Kasumi-1 (cell line): ENCODE measurements at places on chromosomes 12 and 14.

DNA sequence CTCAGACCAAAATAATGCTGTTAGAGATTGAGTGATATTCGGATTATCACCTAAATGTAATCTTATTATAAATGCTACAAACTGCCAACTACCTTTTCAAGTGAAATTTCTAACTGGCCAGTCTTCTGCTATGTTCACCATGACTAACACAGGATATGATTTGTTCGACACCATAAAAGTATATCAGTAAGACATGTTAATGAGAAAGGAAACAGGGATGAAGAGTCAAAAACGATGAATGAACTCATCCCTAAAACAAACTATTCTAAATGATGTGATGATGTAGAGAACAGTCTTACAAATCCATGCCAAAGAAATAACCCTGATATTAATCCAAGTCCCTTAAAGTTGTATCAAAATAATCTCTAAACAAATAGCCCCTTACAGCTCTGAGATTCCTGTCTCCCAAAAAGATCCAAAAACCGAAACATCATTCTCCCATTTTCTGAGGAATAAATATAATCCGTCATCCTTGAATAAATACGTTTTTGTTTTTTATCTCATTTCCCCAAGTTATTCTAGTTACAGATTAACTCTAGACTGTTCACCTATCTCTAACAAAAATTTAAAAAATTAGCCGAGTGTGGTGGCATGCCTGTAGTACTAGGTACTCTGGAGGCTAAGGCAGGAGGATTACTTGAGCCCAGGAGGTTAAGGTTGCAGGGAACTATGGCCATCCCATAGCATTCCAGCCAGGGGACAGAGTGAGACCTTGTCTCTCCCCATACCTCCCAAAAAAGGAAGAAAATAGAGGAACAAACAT, 9.1 kb downstream of the SCAF11 start:
- DNase-seq: no peak

- no peak for DNase-seq
Measured at GRCh38 chr14:60221457-60221856, 27.6 kb upstream of the PPM1A start.

DNA sequence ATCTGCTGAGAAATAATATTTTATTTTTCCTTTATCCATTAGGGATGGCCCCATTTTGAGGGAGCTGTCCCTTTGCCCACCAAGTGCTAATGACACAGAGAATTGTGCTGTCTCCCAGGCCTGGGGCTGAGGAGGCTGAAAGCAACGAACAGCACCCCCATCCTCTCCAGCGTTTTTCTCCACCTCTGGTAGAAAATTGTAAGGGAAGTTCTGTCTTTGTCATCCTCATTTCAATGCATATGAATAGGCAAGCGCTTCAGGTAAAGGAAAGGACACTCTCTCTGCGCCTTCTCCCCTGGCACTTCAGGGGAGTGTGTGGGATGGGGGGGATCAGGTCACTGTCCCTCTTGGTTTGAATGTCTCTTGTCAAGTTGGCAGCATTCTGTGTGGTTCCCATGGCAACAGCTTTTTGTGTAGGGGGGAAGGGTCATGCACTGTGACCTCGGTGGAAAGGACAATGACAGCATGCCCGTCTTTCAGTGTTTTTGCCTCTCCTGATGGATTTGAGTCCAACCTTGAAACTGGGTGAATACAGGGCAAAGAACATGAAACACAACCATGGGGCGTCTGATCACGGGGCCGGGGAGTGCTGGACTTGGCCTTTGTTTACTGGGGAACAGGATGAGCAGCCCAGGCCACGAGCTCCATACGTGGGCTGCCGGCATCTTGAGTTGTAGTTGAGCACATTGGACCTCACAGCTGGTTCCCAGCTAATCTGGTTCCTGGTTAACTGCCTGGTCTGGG, 230.2 kb downstream of the VRK1 start:
- no peak for DNase-seq

DNA sequence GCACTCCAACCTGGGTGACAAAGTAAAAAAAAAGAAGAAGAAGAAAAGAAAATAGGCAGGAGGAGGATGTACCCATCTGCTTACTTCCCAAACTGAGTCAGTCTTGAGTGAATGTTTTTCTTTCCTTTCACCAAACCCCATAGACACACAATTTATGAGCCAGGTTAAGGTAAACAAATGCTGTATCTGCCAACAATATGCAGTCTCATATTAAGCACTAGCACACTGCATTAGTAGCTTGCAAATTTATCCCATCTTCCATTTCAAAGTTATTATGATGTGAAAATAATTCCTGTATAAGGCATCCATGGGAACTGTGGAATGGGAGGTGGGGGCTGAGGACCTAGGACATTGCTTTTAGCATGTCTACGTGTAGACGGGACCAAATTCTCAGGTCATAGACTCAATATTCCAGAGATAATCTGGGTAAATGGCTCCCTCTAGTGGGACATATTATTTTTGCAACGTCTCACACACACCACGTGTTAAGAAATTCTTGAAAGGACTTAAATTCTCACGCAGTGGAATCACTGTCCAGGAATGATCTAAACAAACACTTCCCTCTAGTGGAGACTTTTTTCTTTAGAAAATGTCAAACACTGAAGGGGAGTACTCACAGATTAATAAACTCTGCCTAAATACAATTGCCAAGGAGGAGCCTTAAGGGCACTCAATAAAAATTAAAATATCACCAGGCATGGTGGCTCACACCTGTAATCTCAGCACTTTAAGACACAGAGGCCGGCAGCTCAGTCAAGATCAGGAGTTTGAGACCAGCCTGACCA, 17.1 kb upstream of the OR10P1 start:
- peak; percentile 86 for DNase-seq

GRCh38 chr14:56224229-56224628, 106.0 kb downstream of the PELI2 start:
- DNase-seq: no peak

- DNase-seq: no peak
Measured at GRCh38 chr12:96236221-96236822, 42.1 kb downstream of the ELK3 start.

GRCh38 chr14:103450416-103450815, 65.2 kb downstream of the MARK3 start:
- DNase-seq: no peak

GRCh38 chr12:96237035-96237434, 42.9 kb downstream of the ELK3 start:
- DNase-seq: no peak

- no peak for DNase-seq
Measured at GRCh38 chr12:42070036-42070435, 74.6 kb downstream of the GXYLT1 start.

GRCh38 chr12:23361971-23362370, 587.5 kb downstream of the SOX5 start:
- DNase-seq: no peak

DNA sequence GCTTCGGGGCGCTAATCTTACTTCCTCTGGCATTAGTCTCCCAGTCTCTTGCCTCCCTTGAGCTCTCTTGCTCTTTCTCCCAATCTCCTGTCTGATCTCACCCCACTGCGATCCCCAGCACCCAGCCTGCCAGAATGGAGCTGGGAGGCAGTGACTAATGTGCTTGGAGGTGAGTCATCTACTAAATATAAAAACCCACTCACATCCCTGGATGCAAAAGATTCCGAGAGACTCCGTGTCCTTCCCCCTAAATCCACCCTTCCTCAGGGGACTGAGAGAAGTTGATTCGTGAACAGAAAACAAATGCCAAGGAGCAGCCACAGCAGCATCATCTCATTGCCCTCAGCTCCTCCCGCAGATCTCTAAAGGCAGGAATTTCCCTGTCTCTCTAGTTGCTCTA, 45.7 kb upstream of the KCNA5 start:
- no peak for DNase-seq

DNA sequence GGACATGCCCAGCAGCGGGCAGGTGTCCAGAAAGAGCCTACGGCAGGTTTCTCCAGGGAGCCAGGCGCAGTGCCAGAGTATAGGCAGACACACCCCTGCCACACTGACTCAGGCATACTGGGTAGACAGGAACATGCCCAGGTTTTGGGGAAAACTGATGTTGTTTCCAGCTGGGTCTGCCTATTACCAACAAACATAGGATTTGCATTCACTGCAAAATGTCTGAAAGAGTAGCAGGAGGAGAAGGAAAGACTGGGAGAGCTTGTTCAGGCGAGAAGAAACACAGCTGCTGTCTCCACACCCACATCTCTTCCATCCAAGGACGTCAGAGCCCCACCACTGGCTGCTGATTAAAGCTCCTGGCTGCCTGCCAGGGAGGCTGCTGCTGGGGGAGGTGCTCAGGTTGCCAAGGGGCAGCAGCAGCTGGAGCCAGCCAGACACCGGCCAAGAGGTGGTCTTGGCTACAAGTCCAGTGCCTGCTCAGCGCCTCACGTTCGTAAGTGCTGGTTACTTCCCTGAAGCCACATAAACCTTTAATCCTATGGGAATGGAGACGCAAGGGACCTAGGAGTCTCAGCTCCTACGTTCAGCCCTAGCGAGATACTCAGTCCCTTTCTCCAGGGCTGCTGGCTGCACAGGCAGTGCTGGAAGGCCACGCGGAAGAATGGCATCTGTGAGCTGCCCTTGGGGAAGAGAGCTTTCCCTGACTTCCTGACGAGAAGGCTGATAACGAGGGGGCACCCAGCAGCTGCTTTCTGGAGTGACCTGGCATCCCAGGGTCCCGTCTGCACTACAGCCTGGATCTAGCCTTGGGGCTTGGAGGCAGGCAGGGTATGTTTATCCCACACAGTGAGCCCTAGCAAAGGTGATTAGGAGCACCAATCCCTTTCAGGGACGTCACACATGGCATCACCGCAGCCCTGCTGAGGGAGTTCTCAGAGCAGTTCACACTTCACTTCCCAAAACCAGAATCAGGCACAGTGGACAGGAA, 58.1 kb downstream of the PLEKHG3 start:
- DNase-seq: peak; percentile 40

- DNase-seq: peak; percentile 56
Measured at GRCh38 chr12:102740141-102740955, 176.7 kb downstream of the PAH start.

GRCh38 chr14:33184587-33184986, 245.9 kb downstream of the NPAS3 start:
- no peak for DNase-seq

DNA sequence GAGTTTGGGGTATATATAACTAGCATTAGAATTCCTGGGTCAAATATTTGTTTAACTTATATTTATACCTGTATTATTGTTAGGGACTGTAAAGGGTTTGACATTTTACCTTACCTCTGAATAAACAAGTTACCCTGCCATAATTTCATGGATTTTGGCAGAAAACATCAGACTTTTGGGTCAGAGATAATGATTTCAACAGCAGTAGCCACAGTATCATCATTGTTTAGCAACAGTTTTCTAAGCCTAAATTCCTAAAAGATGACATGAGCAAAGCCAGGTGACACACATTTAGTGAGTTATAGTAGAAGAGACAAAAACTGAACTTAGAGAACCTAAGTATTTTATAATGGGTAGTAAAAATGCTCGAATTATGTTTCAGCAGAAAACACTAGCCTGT, 954.4 kb downstream of the TRHDE start:
- DNase-seq: no peak

DNA sequence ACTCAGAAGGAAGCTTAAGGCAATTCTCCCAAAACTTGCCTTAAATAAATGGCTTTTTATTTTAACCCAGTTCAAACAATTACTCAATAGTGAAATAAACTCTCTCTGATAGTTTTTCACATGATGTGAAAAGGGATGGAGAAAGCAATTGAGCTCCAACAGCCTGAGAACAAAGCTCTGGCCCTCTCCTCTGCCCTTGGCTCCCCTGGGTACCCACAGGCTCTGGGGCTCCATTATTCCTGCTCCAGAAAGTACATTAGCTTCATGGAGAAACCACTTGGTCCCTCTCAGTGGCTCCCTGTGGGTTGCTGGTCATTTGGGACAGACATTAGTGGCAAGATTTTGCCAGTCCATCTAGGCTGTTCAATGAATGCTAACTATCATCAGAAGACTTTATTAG, 242.8 kb downstream of the ATP23 start:
- no peak for DNase-seq

GRCh38 chr12:65962921-65963861, 138.9 kb downstream of the HMGA2 start:
- peak; percentile 47 for DNase-seq

- DNase-seq: no peak
Measured at GRCh38 chr14:28102814-28103213, 663.8 kb upstream of the FOXG1 start.

DNA sequence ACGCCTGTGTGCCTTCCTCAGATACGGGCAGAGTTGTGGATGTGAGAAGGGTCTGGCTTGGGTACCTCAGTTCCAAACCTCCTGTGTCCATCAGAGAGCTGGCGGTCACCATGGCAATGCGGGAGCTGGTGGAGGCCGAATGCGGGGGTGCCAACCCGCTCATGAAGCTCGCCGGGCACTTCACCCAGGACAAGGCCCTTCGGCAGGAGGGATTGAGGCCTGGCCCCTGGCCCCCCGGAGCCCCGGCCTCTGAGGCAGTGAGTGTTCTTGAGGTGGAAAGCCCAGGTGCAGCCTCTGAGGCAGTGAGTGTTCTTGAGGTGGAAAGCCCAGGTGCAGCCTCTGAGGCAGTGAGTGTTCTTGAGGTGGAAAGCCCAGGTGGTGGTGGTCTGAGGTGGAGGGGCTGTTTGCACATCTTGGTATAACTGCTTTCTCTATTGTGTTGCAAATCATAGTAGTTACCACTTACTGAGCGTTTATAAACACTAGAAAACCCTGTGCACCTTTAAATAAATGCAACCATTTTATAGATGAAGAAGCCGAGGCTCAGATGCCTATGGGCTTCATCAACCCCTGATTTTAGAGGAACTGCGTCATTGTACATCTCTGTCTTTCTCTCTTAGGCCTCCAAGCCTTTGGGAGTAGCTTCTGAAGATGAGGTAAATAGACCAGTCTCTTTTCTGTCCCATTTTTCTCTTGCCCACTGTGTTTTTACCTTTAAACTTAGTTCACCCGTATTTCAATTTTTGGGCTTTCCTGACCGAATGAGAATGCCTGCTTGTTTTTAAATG, 976 bp downstream of the PEX5 start:
- DNase-seq: no peak

GRCh38 chr14:33165144-33165925, 226.7 kb downstream of the NPAS3 start:
- no peak for DNase-seq

GRCh38 chr12:116241157-116241759, 36.2 kb downstream of the MED13L start:
- DNase-seq: no peak

DNA sequence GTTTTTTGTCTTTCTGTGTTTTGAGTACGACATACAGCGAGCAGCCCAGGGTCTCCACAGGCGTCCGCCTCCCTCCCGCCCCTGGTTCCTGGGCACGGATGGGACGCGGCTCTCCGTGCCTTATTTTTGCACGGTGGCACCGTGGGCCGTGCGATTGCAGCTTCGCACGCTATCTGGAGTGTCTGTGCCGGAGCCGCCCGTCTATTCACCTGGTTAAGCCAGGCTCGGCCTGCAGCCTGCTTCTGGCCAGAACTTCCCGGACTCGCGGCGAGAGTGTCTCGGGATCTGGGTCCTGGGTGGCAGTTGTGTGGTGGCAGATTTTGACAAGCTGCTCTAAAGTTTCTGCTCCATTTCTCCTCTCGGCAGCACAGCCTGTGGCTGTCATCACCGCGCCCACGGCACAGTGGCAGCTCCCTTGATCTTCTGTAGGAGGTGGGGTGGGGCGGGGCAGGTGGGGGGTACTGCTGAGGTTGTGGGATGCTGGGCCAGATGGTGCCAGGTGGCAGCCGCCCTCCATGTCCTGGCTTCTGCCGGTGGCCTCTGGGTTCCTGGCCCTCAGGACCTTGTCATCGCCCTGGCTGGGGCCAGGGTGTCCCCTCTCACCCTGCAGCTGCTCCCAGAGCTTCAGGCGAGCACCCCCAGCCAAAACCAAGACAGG, 2.9 kb downstream of the MMP17 start:
- peak; percentile 1 for DNase-seq
